ENCODE measurements at places on chromosomes 6 and 20. TPM values are rescaled to one million over a fixed set of nuclear protein-coding genes. Genes with fewer than 3 reads are reported as not detected.

Gene VSTM2L
- polyA plus RNA-seq: 246 TPM

Gene KCNK15
- 0.15 TPM for polyA plus RNA-seq

Gene ADGRG6
- 6.4 TPM for polyA plus RNA-seq

Gene CDSN
- not detected for polyA plus RNA-seq

Gene CDH22
- 13.1 TPM for polyA plus RNA-seq

Gene FAXC
- polyA plus RNA-seq: 51.9 TPM

Gene ZBTB22
- polyA plus RNA-seq: 25.4 TPM

Gene SOBP
- polyA plus RNA-seq: 44.0 TPM

Gene OXT
- 0.32 TPM for polyA plus RNA-seq

Gene GLP1R
- polyA plus RNA-seq: 1.3 TPM

Gene MAPK13
- 9.8 TPM for polyA plus RNA-seq

Gene OR12D3
- not detected for polyA plus RNA-seq

Gene PDYN
- polyA plus RNA-seq: 6.7 TPM

Gene HUS1B
- 0.41 TPM for polyA plus RNA-seq

Gene POM121L2
- polyA plus RNA-seq: not detected

Gene GINS1
- 14.8 TPM for polyA plus RNA-seq

Gene HAO1
- polyA plus RNA-seq: not detected

Gene DCDC2
- polyA plus RNA-seq: 3.4 TPM

Gene ULBP2
- 1.7 TPM for polyA plus RNA-seq

Gene FAM83C
- polyA plus RNA-seq: 0.05 TPM
